ENCODE measurements at places on chromosomes 2 and 18.

GRCh38 chr2:28068527-28068926 is 178.0 kb downstream of the BABAM2 start:
- DNase-seq, result no peak

GRCh38 chr2:3073704-3074103 is 303.9 kb downstream of the EIPR1 start:
- no peak for DNase-seq

GRCh38 chr2:55489467-55490062 is 30.0 kb upstream of the CFAP36 start:
- DNase-seq, result no peak

- no peak for DNase-seq
These were observed 15.6 kb upstream of the MAP3K20 start for GRCh38 chr2:173059971-173060461.

GRCh38 chr2:46179037-46179621 is 118.1 kb upstream of the EPAS1 start:
- peak; percentile 98 for DNase-seq

GRCh38 chr18:13137670-13138419 is 80.7 kb upstream of the LDLRAD4 start:
- no peak for DNase-seq

- no peak for DNase-seq
These were observed 92.0 kb downstream of the NDUFA10 start for GRCh38 chr2:239932881-239933735.

DNA sequence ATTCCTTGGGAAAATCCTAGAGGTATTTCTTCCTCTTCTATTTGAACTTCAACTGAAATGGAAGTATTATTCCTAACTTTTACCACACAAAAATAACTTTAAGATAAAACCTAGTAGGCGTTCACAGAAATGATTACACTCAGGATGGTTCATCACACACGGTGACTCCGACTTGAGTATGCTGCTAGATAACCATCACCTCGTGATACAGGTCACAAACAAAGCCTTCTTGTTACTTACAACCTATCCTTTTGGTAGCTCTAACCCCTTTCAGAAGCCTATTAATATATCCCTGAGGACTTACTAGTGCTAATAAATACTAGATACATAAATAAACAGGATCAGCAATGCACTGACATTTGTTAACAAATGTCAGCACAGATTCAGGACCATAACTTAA is 101.0 kb upstream of the DNER start:
- peak; percentile 7 for DNase-seq

GRCh38 chr2:181754105-181754504 is 73.8 kb upstream of the NEUROD1 start:
- no peak for DNase-seq

DNA sequence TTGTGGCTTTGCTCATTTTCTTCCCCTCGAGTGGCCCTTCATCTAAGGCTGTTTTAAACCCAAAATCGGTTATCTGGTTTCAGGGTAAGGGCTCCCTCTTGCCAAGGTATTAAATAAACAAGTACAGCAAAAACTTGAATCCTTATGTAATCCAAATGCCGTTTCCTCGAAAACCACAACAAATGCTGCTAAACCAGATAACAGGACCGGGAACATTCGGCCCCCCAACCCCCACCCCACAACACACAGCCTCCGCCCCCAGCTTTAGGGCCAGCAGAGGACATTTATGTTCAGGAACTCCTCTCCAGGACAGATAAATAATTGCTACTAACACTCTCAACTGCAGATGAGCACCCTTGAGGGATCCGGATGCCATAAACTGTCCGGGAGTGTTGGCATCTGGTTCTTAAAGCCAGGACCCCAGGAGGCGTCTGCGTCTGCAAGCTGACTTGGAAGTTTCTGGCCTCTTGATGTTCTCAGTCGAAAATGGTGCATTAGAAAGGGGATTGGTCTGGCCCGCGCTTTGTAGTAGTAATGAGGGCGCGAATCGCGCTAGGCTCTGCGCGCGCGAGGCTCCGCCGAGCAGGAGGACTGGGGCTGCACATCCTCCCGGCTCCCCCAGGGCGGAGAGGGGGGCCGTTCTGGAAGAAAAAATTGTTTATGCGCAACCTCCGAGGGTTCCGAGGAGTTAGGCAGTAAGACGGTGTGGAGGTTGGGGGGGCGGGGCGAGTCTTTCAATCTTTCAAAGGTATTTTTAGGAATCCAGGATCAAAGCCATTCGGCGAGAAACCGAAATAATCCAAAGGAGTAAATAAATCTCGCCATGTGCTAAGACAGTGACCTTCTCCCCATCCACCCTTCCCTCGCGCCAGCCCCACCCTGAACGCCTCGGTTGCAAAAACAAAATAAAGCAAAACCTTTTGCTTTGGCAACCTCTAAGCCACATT is 3.9 kb upstream of the ID2 start:
- peak; percentile 54 for DNase-seq

DNA sequence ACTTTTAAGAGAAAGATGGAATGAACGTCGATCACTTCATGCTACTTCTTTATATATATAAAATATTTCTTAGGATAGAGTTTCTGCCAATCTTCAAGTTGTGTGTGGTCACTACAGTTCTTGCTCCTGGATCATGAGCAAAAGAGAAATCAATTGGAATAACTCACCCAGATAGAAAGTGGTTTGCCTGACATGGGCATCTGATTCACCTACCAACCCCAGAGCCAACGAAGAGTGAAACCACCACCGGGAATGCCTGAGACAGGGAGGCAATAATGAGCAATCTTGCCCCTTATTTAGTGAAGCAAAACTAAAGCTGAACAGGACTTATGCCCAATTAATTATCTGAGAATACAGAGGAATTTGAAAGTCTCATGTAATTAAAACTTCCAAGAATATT is 250.2 kb upstream of the REG3G start:
- DNase-seq, result no peak

- DNase-seq, result no peak
These were observed 24.2 kb upstream of the COX7A2L start for GRCh38 chr2:42385225-42385624.

- DNase-seq, result peak; percentile 26
These were observed 177.1 kb upstream of the HAAO start for GRCh38 chr2:42969231-42970150.

- no peak for DNase-seq
These were observed 808.7 kb upstream of the PIK3C3 start for GRCh38 chr18:41146301-41146700.

DNA sequence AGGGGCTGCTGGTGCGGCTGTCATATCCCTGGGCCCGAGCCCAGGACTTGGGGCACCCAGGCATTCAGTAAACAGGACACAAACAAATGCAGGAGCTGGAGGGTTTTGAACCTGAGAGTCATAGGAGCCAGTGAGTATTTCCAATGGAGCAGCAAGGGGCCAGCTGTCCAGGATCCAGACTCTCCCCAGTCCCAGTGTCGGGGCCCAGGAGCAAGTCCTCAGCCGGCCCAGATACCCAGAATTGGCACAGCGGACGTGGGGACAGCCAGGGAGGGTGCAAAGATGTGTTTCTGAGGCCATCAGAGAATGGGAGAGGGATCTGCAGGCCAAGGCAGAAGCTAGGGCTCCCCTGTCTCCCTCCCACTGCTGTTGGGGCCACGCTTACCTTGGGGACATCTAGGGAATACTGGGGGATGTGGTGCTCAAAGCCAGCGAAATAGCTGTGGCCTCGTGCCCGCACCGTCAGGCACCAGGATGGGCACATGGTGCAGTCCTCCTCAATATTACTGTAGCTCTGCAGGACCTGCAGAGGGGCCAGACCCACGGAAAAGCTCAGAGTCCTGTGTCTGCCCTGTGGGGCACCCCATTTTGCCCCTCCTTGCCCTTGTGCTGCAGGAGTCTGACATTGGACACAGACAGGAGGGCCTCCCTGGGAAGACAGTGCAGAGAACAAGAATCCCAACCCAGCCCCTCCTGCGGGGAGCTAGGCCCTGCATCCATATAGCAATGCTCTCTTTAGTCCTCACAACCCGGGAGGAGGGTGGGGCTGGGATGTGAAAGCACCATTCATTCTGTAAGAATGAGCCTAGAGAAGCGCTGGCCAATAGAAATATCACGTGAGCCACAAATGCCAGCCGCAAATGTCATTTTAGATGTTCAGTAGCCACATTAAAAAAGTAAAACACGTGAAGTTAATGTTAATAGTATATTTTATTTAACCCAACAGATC is 15.4 kb downstream of the CFAP65 start:
- DNase-seq, result no peak

DNA sequence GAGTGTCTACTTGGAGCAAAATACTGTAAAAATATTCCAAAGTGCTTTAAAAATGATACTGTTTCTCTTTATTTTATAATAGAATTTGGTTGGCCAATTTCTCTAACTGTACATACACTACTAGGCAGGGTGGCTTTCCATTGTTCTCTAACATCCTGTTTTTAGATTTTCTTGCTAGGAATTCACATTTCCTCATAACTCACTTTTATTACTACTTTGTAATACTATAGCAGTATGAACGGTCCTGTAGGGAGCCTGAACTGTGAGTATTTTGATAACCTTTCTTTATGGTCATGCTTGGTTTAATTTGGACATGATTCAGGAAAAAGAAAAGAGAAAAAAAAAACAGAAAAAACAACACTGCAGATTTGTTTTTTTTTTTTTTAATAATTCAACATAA is 37.8 kb downstream of the GCG start:
- peak; percentile 73 for DNase-seq

GRCh38 chr2:240856151-240856980 is 12.3 kb upstream of the AGXT start:
- peak; percentile 27 for DNase-seq

DNA sequence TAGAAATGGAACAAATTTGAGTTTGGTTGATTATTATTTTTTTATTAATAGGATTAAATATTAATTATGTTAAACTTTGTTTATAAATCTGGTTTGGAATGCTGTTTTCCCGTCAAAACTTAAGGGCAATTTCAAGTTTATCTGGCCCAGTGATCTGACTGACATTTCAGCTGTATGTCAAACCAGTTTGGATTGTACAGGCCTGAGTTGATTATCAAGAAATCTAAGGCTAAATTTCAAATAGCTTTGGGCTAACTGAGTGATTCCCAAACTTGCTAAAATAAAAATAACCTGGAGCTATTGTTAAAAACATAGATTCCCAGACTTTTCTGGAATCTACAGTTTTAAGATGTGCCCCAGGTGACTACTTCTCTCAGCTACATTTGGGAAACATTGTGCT is 65.9 kb upstream of the SPOPL start:
- DNase-seq, result no peak

- DNase-seq, result no peak
These were observed 32.5 kb downstream of the KCTD1 start for GRCh38 chr18:26515643-26516487.
